NCI-H2081 treated with DMSO at 0.1 percent for 48 hours (cell line): ENCODE measurements at places on chromosomes 13 and 19.

GRCh38 chr19:42288387-42288786, 13.5 kb upstream of the PRR19 start:
- DNase-seq = no peak

DNA sequence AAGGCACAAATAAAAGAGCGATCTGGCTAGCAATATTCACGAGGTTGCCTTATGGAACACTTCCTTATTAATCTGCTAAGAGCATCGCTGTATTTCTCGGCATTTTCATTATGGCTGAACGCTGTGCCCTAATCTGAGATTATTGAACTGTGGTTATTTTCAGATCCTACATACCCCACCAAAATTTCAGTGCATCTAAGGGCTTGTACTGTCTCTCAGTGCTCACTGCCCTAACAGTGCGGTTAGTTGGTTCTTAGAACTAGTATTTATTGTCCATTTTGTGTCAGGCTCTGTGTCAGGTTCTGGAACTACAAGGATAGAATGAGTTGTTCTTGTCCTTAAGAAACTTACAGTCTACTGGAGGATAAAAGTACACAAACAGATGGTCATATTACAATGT, 51.6 kb downstream of the FLT3 start:
- no peak for DNase-seq

- no peak for DNase-seq
These were observed 13.1 kb downstream of the EPS8L1 start for GRCh38 chr19:55088543-55089341.

DNA sequence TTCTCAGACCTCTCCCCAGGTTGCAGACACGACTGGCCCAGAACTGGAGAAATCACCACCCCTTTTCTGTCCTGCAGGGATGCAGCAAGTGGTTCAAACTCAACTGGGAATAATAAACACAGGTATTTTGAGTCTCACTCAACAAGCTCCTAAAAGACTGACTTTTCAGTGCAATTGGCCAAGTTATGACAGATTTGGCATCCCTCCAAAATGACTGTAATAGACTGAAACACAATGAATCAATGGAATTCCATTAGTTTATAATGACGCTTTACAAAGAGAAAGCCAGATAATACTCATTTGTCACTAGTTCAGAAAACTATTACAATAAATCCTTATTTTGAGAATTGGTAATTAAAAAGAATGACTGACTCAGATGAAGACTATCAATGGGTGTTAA, 38.1 kb downstream of the MIPEP start:
- no peak for DNase-seq

- DNase-seq = no peak
These were observed 61.2 kb downstream of the KLF2 start for GRCh38 chr19:16385821-16386220.

DNA sequence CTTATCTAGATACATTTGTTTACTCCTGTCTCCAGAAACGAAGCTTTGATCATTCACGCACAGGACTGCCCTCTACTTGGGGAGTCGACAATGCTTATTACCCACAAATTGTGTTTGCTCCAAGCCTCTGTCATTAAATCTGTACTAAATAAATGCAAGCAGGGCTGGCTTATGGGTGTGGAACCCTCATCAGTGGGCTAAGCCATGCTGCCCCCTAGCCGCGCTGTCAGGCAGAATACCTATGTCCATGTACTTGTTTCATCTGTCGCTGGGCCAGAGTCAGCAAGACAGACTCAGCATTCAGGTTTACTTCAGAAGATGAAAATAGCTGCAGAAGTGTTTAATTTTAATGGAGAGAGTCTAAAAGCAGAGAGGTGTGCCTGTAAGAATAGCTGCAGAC, 110.0 kb upstream of the PRR20A start:
- no peak for DNase-seq

- no peak for DNase-seq
These were observed 1545.1 kb upstream of the PCDH20 start for GRCh38 chr13:62960723-62961122.

DNA sequence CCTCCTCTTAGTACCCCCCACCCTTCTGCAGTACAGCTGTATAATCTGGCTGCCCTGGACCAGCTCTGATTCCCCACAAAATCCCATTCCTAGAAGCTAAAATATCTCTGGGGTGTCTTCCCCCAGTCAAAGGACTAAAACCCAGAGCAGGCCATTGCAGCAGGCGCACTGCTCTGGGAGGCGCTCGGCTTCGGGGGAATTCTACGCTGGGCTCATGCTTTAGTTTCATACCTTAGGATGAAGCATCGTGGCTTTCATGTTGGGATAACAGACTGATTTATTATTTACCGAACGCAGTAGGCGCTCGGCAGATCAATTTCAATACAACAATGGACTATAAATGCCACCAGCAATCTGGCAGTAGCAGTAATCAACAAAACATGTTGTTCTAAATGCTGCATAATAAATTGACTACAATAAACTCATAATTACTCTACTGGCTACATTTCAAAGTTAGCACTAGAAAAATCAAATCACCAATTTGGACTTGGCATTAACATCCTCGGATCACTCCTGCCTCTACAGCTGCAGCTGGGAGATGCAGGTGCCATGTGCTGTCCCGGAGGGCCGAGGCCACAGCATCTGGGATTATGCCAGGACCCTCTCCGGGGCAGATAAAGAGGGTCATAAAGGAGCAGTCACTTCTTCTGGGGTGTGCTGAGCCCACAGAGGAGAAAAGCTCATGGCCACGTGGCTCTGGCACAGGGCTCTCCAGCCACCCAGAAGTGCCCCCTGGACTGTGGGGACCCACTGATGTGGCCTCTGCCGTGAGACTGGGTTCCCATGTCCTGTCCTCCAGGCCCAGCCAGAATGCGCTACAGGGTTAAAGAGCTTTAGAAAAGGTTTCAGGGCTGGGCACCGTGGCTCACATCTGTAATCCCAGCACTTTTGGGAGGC, 35.3 kb downstream of the CEBPG start:
- no peak for DNase-seq

- DNase-seq = no peak
These were observed 176.5 kb downstream of the SPRY2 start for GRCh38 chr13:80164462-80164861.

DNA sequence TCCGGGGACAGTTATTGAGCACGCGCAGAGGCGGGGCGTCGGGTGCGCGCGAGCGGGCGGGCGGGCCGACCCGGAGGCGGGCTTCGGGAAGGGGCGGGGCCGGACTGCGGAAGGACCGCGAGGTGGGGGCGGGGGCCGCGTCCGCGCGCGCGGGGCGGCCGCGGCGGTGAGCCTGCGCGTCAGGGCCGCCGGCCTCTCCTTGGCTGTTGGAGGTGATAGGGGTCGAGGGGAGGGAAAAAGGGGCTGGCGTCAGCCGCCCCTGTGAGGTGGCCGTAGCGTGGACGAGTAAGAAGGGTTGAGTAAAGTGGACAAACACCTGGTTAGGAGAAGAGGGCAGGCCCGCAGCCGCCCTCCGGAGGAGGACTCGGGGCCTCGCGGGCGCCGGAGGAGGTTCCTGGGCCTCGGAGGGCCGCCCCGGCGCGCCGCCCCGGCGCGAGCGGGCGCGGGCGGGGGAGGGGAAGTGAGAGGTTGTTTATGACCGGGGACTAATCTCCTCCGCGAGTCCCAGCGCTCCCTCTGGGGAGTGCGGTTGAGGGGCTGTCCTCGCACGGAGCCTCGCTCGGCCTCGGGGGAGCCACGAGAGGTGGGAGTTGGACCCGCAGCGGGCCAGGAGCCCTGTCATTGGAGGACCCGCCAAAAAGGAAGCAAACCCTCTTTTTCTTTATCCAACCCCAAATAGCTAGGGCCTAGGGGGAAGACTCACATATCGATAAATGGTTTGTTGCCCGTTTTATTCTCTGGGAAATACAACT, 547 bp upstream of the INTS6 start:
- DNase-seq = no peak

GRCh38 chr19:55109527-55110291, 7.7 kb downstream of the PPP1R12C start:
- no peak for DNase-seq
